Renal pelvis (tissue), 12 donors: ENCODE measurements at places on chromosomes 11 and 22.
A peak's percentile ranks its signal among the peaks of the same experiment; 100 is the strongest.

GRCh38 chr11:120875986-120876385 is 147.9 kb upstream of the TBCEL start:
- DNase-seq, result no peak

DNA sequence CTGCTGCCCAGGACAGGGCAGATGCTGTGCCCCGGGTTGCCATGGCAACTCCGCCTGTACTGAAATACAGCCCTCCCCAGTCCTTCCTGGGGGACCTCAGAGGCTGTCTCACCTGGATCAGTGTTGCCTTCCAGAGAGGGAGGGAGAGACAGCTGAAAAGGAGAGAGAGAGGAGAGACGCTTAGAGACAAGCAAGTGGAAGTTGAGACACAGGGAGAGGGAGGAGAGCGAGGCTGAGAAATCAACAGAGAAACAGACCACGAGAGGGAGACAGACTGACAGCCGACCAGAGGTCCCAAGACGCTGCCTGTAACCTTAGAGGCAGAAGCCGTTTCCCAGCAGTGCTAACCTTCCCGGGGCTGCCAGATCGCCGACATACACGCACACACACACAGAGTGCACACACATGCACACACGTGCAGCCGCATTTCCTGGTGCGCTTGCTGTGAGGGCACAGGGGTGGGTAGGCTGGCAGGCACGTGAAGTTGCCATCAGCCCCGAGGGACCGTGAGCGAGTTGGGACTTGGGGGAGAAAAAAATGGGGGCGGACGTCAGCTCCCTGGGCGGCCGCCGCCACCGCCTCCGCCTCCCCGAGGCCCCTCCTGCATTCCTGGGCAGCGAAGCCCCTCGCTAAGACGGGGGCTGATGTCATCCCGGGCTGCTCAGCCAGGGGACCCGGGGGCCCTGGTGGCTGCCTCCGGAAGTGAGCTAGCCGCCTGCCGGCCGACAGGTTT is 88.6 kb upstream of the CRYBB3 start:
- peak; percentile 87 for DNase-seq

DNA sequence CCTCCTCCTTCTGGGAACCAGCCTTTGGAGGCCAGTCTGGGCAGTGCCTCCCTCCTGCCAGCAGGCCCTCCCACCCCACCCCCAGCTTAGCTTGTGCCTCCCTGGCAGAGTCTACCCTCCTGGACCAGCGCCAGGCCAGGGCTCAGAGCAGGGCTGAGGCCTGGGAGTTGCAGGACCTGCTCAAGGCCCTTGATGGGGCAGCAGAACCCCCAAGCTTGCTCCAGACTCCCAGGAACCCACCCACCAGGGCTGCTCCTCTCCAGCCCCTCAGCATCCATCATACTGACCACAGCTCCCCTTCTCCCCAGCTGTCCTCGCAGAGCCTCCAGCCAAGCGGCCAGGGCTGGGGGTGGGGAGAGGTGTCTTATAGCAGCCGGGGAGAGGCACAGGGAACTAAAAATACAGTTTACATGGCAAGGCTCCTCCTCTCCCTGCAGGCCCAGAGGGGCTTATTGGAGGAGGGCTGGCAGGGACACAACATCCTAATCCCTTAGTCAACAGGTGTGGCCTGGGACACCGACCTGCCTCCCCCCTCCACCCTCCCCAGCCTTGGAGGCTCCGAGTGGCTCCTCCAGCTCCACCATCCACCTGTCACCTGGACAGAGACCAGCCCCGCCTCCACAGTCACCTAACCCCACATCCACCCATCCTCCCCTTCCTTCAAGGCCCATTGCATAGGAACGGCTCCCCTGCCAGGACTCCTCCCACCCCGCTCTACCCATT is 5.2 kb upstream of the MB start:
- DNase-seq, result no peak

DNA sequence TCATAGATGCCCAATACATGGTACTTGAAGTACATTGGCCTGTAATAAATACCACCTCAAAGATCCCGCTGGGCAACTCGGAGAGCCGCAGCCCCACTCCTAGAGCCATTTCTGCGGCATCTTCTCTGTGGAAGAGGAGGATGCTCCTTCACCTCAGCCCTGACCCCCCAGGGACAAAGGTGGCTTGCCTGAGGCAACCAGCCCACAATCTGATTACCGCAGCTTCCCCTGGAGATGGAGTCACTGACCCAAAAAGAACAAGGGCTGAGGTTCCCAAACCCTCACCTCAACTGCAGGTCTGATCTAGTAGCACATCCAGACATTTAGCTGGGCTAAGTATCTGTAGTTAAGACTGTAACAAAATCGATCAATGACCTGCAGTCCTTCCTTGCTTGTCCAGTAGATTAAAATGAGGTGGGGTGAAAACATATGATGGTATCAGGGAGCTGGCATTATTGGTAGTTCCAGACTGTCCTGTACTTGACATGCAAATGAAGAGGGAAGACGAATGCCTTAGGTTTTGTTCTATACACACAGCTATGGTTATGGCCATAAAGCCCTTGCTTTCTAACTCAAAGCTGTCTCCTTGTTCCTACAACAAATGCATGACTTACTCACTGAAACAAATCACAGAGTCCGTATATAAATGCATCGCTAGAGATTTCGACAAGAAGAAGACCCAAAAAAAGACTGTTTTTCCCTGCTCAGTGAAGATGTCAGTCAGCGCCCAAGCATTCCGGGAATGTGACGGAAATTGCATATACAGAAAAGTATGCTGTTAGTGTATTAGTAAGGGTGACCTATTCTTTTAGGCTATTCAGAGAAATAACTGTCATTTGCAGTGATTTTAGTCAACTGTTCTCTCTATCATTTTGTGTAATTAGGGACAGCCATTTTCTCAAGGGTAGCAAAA is 33.7 kb downstream of the C11orf71 start:
- no peak for DNase-seq

DNA sequence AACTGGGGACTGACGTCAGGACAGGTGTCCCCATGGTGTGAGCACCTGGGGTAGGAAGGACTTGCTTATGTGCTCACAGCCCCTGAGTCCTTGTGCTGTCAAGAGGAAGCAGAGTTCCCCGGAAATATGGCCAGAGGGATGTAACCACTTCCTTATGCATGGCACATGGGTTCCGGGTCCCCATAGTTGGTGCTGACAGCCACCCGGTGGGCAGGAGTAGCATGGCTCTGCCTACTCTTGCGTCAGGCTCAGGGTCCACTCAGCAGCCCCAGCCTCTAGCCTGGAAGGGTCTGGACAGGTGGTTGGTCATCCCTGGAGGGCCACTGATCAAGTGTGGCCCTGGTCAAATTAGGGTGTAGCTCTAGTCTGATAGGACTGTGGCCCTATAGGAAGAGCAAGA is 42.8 kb upstream of the CCND1 start:
- no peak for DNase-seq
